AG04450 (cell line): ENCODE measurements at places on chromosomes 5 and 9.
A peak's percentile ranks its signal among the peaks of the same experiment; 100 is the strongest.

DNA sequence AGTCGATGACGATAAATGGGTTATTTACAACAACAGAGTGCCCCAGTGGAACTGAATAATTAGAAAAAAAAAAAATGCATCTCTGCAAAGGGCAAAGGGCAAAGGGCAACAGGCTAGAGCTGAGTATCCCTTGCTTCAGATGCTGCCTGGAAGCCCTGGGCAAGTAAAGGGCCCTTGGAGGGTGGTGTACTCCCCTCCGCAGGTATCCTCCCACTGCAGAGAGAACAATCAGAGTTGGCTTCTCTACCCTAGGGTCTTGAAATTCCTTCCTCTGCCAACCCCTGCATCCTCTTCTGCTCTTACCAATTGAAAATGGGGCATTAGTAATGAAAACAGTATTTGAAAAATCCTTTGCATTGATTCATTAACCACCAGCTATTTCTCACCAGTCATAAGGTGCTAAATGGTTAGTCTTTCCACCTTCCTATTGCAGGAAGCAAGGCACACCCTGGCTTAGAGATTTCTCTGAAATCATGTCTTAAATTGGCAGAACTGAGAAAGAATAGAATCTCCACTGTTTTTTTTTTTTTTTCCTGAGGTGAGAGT, 122.6 kb downstream of the SEMA6A start:
- DNase-seq = no peak

DNA sequence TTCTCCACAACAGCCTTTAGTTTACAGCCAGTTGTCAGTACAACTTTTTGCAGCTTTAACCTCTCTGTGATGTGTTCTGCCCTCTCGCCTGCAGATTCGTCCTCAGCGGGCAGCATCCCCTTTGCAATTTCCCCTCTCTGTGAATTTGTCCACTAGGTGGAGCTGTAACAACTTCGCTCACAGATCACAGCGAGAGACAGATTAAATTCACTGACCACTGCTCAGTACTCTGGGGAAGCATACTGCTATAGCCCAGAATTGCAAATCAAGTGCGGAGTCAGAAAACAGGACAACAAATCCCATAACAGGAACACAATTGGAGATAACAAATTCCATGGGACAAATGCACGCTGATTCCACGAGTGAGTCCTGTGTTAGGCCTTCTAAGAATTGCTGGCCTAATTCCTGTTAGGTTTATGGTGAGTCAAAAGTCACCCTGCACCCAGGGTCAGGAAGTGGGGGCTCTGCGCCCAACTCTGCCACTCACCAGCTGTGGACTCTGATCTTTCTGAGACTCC, 2124.9 kb downstream of the MAT2B start:
- DNase-seq = peak; percentile 43

GRCh38 chr5:110351430-110351829, 375.0 kb downstream of the TMEM232 start:
- DNase-seq = no peak

GRCh38 chr5:11851965-11852716, 52.1 kb downstream of the CTNND2 start:
- no peak for DNase-seq

DNA sequence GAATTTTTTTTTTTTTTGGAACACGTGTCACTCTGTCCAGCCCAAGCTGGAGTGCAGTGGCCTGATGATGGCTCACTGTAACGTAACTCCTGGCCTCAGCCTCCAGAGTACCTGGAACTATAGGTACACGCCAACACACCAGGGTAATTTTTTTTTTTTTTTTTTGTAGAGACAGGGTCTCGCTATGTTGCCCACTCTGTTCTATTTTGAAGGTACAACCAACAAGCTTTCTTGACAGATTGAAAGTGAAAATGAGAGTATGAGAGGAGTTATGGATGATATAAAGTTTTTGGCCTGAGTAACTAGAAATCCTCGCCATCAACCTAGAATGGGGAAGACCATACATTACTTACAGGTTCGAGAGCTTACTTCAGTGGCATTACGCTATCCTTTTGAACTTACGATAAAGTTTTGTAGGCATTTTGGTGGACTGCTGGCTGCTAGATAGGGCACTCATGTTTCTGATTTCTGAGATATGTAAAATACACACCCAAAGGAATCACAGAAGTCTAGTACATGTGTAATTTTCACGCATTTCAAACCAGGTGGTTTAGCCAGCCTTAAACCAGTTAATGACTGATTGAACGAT, 806 bp upstream of the CDC42SE2 start:
- DNase-seq = no peak

- no peak for DNase-seq
Measured at GRCh38 chr9:107471552-107471951, 18.0 kb downstream of the KLF4 start.

GRCh38 chr5:122816756-122817155, 28.7 kb upstream of the SNX24 start:
- no peak for DNase-seq

DNA sequence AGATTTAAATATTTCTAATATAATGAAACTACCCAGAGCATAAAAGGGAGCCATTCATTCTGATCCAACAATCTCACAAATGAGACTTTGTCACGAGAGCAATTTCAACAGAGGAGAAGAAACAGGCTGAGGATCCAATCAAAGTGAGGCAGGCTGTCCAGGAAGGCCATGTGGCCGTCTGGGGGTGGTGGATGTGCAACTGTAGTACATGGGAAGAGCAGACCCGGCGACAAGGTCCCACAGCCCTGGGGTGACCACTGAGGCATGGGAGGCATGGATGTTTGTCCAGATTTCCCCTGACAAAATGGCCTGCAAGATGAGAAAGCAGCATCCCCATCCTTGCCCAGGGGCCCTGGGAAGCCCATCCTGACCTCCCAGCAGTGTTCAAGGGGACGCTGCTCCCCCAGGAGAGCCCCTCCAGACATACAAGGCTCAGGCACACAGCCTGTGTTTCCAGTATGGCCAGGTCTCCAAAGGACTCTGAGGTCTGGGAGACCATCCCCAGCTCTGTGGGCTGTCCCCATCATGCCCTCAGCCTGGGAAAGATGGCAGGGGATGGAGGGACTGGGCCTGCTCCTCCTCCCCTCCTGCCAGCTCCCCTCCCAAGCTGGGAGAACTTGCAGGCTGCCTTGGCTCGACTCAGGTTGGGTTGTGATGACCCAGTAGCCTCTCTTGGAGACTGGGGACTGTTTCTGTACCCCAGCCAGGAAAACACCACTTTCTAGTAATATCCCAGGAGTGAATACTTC, 27.5 kb upstream of the FCN2 start:
- DNase-seq = no peak

DNA sequence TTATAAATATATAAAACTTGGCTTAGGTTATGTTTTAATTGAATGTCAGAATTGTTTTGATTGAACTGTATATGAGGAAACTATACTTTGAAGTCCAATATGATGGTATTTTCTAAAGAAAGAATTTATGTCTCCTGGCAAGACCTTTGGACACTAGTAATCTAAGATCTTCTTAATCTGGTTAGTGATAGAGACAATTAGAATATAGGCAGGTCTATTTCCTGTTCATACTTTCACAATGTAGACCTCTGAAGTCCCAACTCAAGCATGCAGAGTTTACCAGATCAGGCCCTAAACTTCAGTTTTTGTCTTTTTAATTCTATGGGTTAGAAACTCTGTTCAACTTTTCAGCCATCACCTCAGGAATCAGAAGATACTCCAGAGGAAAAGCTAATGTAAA, 6.9 kb upstream of the TMEM161B start:
- DNase-seq = no peak

GRCh38 chr5:161751265-161751664, 65.7 kb downstream of the GABRA6 start:
- no peak for DNase-seq

DNA sequence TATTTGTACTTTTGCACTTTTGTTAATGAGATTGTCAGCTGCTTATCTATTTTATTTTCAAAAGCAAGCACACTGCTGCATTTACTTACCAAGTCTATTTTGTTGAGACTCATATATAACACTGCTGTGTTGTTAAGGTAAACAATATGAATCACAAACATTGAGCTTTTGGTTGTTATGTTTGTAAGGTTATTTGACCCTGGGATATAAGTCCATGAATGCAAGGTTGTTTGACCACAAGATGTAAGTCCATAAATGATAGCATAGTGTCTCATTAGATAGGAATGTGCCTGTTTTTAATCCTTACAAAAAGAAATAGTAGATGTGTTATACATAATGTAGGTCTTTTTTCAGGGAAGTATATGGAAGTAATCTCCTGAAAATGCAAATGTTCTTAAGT, 845.9 kb downstream of the CDH9 start:
- no peak for DNase-seq

GRCh38 chr5:146878476-146879172, at the start of gene PPP2R2B:
PPP2R2B (minus strand) TSS chr5:146878757.
- DNase-seq = no peak

GRCh38 chr9:19732441-19732951, 56.3 kb downstream of the SLC24A2 start:
- DNase-seq = no peak

- no peak for DNase-seq
Measured at GRCh38 chr9:13443346-13444244, 164.1 kb upstream of the MPDZ start.

DNA sequence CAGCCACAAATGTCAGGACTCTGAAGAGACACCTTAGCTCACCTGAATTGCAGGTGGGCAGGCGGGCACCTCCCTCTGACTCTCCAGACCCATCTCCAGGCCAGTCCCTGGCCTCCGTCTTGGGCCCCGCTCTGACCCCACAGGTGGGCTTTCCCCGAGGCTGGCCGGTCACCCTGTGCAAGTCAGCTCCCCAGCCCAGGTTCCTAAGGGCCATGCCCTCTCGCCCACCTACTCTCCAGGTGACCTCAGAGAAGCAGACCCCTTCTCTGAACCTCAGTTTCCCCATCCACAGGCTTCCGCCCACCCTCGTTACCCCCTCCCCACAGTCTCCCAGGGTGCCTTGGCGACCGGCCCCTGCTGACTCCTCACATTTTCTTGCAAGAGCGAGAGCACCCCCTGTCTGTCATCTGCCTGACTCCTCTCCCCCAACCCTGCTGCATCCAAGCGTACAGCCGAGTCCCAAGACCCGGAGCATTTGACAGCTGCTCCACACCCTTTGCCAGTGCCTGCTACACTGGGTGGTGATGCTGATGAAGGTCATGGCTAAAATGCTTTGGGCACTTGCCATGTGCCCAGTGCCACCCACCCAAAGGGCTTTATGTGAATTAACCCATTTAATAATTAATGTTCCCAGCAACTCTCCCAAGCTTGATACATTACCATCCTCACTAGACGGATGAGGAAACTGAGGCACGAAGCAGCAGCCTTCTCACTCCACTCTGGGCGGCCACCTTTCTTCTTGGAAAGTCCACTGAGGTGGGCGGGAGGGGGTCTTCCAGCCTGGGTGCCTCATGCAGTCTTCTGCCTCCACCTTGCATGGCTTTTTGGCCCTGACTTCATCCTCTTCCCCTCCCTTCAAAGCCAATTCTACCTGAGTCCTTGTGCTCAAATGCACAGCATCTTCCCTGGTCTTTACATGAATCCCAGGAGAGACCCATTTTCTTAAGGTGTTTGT, 51.1 kb upstream of the ORM1 start:
- DNase-seq = no peak

DNA sequence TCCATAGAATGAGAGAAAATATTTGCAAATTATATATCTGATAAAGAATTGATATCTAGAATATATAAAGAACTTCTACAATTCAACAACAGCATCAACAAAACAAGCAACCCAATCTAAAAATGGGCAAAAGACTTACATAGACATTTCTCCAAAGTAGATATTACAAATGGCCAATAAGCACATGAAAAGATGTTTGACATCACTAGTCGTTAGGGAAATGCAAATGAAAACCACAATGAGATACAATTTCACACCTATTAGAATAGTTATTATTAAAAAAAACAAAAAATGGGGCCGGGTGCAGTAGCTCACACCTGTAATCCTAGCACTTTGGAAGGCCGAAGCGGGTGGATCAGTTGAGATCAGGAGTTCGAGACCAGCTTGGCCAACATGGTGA, 24.4 kb downstream of the CATSPER3 start:
- no peak for DNase-seq

- DNase-seq = no peak
Measured at GRCh38 chr5:32710550-32711361, at the start of gene NPR3. NPR3 (plus strand) TSS chr5:32711321; CDS start chr5:32711777, 456 bp downstream.

DNA sequence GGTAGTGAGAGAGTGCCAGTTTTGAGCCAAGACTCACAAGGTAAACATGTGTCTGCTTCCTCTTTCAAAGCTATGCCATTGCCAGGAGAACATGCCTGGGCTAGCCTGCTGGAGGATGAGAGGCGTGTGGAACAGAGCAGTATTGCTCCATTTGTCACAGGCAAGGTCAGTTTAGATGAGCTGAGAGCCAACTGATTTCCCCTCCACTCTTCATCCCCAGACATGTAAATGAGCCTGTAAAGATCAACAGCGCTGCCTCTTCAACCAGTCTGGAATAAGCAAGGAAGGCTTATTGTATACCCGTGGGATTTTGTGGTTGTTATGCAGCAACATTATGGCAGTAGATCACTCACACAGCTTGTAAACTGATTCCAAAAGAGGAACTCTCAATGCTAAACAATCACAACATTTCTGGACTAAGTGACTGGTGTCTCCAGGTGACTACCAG, 8.2 kb upstream of the GDNF start:
- peak; percentile 52 for DNase-seq

DNA sequence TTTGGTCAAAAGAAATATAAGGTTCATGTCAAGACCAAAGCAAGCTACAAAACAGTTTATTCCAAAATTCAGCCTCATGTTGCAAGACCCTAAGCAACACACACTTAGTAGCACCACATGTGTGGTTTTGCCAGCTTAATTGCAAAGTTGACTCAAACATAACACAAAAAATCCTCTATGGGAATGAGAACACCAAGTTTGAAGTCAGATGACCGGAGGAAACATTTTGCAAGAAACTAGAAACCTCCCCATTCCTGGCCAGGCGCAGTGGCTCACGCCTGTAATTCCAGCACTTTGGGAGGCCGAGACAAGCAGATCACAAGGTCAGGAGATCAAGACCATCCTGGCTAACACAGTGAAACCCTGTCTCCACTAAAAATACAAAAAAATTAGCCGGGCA, 261.8 kb downstream of the EBF1 start:
- no peak for DNase-seq

DNA sequence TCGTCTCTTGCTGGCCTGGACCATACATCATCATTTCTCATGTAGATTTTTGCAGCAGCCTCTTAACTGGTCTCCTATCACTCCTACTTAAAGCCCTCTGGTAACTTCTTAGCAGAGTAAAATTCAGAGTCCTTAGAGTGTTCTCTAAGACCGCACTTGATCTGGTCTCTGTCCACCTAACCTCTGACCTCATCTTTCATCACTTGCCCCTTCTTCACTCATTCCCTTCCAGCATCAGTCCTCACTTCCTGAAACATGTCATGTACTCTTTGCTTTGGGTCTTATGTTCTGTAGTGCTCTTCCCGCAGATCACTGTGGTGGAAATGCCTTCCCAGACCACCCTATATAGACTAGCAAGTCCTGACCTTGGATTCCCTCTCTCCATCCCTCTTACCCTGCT, 9.8 kb downstream of the LARP1 start:
- DNase-seq = no peak

- no peak for DNase-seq
Measured at GRCh38 chr9:104941597-104941996, 13.6 kb upstream of the ABCA1 start.

DNA sequence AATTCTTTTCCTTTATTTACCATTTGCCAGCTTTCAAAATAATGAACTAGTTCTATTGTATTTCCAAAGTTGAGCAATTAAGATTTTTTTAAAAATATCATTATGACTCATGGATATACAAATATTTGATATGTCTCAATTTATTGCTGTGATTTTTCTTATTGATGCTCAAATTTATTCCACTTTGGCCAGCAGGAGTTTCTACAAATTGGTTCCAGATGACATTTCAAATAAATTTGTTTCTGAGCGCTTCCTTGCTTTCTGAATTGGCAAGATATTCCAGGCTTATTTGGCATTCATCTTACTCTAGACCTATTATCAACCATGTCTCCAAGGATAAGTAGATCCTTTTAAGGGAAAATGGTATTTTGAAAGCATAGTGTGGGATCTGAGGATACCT, 58.5 kb upstream of the TJP2 start:
- DNase-seq = no peak
